ENCODE measurements at places on chromosomes 2 and 18.

DNA sequence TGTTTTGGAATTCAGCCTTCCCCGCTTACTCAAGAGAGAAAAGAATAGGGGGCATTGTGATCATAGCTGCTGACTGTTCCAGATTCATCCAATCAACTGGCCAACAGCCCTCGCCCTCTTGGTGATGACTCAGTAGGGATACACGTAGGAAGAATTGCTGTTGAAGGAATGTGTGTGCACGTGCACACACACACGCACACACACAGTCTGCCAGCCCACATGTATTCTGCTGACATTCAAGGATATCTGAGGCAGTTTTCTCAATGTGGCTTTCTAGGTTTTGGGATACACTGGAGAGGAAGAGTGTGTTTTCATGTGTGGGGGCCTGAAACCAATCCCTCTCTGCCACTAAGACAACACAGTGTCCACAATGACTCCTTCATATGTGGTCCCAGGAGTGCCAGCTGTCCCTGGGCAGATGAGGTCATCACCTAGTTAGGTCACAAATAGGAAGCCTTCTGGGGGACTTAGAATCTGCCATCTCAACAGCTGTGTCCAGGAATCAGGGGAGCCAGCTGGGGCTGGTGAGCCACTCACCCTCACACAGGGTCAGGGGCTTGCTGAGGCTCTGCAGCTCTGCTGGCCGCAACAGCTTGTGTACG, 352.6 kb downstream of the SS18 start:
- DNase-seq = no peak

GRCh38 chr2:140880573-140880972, 1250.2 kb downstream of the LRP1B start:
- no peak for DNase-seq

- DNase-seq = no peak
Measured at GRCh38 chr2:71069376-71069775, 928 bp downstream of the NAGK start.

DNA sequence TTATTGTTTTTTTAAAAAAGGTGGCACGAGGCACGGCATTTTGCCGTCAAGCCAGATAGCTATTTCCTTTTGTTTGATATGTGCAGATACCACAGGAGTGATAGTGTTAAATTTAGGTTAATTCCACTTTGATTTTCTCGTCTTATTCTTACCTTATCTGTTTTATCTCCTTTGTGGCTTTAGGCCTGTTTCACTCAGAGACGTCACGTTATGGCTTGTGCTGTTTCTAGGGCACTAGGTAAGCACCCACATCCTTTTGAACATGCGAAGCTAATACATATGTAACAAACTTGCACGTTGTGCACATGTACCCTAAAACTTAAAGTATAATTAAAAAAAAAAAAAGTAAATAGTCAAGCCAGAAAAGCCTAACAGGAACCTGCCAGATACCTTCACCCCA, 57.8 kb downstream of the C18orf63 start:
- DNase-seq = no peak

DNA sequence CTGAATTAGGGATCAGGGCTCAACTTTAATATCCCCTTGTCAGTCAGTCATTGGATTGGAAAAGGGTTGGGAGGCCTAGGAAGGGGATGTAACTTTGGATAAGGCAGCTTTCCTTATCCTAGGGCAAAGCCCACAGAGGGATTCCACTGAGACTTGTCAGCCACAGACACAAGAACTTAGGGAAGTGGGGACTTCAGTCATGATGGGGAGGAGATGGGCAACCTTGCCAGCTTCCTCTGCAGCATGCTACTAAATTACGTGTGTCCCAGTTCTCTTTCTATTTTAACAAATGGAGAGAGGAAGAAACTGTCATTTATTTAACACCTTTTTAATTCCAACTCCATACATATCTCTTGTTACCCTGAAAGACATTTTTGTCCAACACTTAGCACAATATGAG, 237.8 kb downstream of the WDR7 start:
- no peak for DNase-seq
